ENCODE measurements at places on chromosomes 1 and 21.

GRCh38 chr1:150572918-150573647 is 6.3 kb downstream of the MCL1 start:
- DNase-seq = peak; percentile 31

DNA sequence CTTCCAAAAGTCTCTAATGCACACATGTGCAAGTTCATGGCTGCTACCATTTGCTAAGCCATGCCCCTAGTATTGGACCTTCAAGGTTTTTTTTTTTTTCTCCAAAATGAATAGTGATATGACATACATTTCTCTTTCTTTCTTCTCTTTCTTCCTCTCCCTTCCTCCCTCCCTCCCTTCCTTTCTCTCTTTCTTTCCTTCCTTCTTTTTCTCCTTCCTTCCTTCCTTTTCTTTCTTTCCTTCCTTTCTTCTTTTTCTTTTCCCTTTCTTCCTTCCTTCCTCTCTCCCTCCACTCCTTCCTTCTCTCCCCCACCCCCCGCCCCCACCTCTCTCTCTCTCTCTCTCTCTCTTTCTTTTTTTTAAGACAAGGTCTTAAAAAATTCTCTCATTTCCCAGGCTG is 3.4 kb upstream of the RNF187 start:
- DNase-seq = no peak

DNA sequence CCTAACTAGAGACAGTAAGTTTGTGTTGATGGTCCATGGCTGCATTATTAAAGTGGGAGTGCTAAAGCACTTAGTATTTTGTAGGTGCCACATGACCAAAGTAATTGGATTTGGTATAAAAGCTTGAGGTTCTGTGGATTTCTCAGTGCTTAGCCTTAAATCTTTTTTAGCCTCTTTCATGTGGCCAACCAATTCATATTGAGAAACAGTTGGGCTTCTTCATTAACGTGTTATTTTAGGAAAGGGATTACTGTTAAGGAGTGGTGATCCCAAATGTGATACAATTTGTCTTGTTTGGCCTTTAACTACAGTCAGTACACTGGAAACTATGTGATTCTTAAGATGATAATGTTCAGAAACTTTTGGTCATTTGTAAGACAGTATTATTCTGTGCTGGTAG is 25.5 kb downstream of the MAN1A2 start:
- DNase-seq = no peak

- DNase-seq = no peak
Measured at GRCh38 chr1:153032677-153033308, 1.8 kb downstream of the SPRR1B start.

DNA sequence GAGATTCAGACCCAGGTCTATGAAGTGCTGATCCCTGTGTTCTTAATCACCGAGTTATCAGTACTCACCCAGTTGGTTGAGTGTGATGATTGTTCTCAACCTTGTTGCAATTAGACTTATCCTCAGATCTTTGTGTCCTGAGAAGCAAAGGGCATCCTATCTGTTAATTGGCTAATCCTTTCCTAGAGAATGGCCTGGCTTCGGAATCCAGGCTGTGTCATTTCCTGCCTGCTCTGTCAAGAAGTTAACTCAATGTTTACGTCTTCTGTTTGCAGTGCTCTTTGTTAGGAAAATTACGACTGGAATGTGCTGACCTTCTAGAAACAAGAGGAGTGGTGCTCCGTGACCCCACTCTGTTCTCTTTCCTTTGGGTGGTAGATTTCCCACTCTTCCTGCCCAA is 14.7 kb downstream of the GAS5 start:
- no peak for DNase-seq

DNA sequence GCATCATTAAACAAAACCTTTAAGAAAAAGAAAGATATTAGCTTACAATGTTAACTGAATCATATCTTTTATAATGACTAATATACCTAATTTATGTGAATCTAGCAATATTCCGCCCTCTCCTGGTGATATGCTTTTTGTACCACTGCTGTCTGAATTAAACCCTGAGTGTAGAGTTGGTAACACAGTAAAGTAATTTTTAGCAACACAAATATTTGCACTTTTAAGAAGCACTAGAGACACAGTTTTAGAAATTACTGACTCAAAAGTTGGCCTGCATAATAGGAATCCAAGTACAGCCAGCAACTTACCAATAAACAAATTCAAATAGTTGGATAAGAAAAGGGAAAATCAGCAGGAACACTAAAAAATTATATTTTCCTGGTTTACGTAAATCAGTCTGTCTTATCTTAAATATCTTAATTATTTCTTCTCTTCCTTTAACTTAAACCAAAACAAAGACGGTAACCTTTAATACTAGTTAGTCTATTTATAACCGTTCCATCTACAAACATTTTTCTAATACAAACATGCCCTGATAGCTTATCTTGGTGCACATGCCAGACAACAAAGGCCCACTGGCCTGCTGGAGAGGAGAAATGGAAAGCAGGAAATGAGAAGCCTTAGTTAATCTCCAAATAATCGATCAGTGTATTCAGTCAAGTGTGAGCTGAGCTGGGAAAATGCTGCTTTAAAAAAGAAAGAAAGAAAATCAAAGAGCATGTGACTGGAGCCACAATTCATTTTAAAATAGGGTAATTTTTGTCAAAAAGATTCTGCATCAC is 246.0 kb downstream of the RERE start:
- DNase-seq = no peak

- no peak for DNase-seq
Measured at GRCh38 chr1:38502758-38503157, 356.8 kb downstream of the RRAGC start.

GRCh38 chr1:204170494-204171155 is 4.5 kb upstream of the REN start:
- DNase-seq = no peak

- peak; percentile 80 for DNase-seq
Measured at GRCh38 chr1:229430761-229431283, 3.1 kb downstream of the ACTA1 start.

Data from right forelimb (tissue), 1 donor.